ENCODE measurements at places on chromosomes 11 and 22.

GRCh38 chr11:13277768-13278608, at the start of gene BMAL1:
BMAL1 (plus strand) TSS chr11:13277790; CDS start chr11:13354309, 76,519 bp downstream.
- DNase-seq = peak; percentile 25

DNA sequence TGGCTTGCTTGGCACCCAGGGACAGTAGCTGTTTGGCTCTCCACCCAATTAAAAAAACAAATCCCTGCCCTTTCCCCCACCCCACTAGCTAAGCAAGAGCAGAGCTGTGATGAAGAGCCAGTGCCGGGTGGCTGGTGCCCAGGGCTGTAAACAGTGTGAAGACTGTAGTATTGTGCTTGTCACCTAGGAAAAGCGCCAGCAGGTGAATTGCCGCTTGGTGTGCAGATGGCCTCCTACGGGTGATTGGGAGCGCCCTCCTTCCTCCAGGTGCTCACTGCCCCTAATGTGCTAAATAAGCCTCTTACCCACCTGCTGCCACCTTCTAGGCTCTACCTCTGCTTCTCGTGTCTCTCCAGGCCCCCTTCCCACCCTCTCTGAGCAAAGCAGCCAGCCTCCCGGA, 18.4 kb upstream of the RAPSN start:
- no peak for DNase-seq

GRCh38 chr11:112113539-112114457, 27.1 kb downstream of the SDHD start:
- no peak for DNase-seq

GRCh38 chr11:113685654-113686359, 20.3 kb downstream of the TMPRSS5 start:
- DNase-seq = no peak

DNA sequence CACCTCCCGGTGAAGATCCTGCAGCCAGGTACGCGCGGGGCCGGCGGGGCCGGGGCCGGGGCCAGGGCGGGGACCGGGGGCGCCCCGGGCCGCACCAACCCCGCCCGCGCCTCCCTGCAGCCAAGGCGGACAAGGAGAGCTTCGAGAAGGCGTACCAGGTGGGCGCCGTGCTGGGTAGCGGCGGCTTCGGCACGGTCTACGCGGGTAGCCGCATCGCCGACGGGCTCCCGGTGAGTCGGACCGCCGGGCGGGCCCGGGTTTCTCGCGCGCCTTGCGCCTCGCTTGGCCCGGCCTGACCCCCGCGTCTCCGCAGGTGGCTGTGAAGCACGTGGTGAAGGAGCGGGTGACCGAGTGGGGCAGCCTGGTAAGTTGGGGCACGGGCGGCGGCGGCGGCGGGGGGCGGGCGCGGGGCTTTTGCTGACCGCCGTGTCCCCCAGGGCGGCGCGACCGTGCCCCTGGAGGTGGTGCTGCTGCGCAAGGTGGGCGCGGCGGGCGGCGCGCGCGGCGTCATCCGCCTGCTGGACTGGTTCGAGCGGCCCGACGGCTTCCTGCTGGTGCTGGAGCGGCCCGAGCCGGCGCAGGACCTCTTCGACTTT, 531 bp downstream of the PIM3 start:
- peak; percentile 41 for DNase-seq

- no peak for DNase-seq
These were observed 110.8 kb downstream of the WNT7B start for GRCh38 chr22:45866126-45866645.

DNA sequence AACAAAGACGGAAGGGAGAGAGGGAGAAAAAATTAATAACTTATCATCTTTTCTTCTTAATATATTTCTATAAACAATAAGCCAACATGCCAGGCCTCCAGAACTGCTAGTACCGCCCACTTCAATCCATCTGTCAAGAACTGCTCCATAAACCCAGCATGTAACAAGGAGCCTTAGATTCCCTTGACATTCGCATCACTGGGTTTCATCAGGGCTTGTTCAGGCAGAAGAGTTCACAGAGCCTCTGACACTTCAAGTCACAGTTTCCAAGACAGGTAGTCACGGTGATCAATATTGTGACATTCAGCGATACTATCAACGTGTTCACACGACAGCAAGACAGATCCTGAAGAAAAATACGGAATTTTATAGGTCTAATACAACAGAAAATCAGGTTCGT, 61.7 kb downstream of the LARGE2 start:
- DNase-seq = no peak

DNA sequence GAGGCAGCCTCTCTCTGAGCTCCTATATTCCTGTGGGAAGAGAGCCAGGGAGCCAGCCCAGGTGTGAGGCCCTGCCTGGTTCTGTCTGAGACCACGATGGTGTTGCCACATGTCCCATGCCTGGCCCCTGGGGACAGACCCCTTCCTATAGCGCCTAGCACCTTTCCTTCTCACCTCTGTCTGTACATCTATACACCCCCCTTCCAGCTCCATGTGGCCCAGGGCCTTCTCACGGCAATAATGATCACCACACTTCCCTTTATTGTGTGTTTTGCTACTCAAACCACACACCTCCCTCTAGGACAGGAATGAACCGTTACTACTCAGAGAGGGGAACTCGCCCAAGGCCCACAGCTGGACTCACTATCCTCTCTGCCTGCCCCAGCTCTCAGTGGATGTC, 12.8 kb downstream of the CD82 start:
- no peak for DNase-seq

DNA sequence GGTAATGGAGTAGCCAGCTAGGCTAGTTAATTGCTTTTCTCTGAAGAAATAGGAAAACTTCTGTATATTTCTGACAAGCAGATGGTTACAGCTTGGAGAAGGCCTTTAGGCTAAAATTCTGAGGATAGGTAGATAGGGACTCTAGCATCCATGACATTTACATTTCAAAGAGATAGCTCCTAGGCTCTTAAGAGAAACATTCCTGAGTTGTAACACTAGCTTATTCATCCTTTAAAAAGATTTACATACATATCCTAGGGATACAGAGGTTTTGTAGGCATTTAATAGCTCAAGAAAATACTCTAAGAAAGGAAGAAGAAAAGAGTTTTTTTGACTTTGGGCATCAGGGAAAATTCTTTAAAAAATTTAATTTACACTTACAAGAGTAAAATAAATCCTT, 130.9 kb upstream of the CCDC179 start:
- DNase-seq = no peak

- no peak for DNase-seq
These were observed 134.0 kb downstream of the NTM start for GRCh38 chr11:131504199-131504949.

DNA sequence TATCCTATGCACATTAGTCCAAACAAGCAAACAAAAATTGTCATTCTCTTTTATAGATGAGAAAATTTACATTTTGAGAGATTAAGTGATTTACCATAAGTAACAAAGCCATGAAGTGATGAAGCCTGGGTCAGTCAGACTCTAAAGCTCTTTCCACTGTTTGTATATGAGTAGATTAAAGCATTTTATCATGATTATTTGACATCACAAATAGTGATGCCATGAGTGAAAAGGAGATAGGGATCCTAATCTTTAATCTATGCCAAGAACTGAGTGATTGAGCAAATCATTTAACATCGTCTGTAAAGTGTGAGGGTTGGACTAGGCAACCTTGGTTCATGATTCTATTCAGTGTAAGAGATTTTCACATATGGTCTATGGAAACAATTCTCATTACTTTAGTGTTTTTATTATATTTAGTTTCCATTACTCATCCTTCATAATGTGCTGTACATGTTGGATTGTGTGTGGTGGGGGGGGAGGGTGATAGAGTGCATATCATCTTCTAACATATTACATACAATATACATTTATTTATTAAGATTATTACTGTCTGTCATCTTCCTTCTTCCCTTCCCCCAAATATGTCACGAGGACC, 50.7 kb downstream of the ARHGEF12 start:
- DNase-seq = no peak

GRCh38 chr11:62024936-62025486, 57.6 kb upstream of the FTH1 start:
- DNase-seq = no peak

- DNase-seq = no peak
These were observed 60.6 kb downstream of the RTL6 start for GRCh38 chr22:44437216-44438055.

DNA sequence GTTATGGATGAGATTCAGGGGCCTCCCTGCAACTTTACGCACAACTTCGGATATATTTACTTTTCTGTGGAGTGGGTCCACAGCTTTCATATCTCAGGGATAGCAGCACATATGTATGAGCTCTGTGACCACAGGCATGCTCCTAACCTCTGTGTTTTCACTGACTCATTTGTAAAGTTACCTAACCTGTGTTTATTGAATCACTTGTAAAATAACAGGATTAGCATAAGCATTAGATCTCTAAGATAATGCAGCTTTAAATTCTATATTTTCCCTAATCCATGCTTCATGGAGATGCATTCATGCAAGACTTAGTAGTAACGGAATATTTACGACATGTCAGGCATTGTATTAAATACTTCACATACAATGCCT, 47.9 kb upstream of the DDI1 start:
- no peak for DNase-seq

GRCh38 chr11:14577835-14578529, 57.8 kb upstream of the PSMA1 start:
- no peak for DNase-seq

- no peak for DNase-seq
These were observed 55.9 kb upstream of the KIRREL3 start for GRCh38 chr11:127056338-127056971.

GRCh38 chr11:18277565-18278271, 11.7 kb downstream of the SAA1 start:
- DNase-seq = no peak

DNA sequence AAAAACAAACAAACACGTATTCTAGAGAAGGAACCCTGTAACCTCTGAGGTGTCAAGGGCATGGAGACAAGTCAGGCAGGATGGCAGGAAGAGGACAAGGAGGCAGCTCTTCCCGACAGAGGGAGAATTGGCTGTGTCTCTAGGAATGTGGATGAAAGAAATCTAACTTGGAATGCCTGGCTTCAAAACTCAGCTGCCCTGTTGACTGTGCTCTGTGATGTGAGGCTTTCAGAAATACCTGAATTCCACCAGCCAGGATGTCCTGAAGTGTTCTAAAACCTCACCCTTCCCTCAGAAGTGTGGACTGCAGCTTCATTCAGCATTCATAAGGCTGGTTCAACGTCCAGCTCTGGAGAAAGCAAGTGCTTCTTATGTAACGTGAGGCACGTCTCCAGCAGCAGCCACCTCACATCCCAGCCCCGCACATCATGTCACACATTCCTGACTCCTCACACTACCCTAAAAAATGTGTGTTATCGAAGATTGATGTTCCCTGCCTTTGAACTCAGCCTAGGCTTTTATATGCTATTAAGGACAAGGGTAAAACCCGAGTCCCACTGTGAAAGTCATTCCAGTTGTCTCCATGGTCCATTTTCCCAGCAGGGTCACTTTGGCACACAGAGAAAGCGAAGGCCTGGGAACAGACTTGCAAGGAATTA, 398.9 kb downstream of the ETS1 start:
- DNase-seq = no peak

DNA sequence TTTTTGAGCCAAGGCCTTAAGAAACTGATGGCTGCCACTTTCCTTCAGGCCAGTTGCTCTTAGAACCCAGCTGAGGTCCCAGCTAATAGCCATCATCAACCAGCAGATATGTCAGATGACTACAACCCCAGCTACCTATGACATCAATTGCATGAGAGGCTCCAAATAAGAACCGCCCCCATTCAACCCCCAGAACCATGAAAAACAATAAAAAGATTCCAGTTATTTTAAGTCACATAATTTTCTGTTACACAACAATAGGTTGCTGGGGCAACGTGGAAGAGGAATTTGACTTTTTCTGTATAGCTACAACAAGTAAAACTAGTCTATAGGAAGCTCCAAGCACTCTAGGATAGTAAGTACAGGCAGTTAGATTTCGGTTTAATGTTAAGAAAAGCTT, 216.3 kb upstream of the MTNR1B start:
- no peak for DNase-seq
